ENCODE measurements at places on chromosomes 7 and 10.

GRCh38 chr10:131925011-131925649 lies 24.3 kb downstream of the PPP2R2D start:
- H3K27me3 ChIP-seq = no peaks in the 10 kb centered on the region
- DNase-seq = no peak
- H3K36me3 ChIP-seq = no peaks in the 10 kb centered on the region
- H3K4me3 ChIP-seq = no peak overlapping the region
- H3K27ac ChIP-seq = no peak overlapping the region

- no peaks in the 10 kb centered on the region for H3K36me3 ChIP-seq
- DNase-seq = no peak
- H3K27me3 ChIP-seq = no peaks in the 10 kb centered on the region
- no peaks in the 10 kb centered on the region for H3K4me1 ChIP-seq
Measured at GRCh38 chr7:46939558-46939957, 642.4 kb downstream of the TNS3 start.

- no peak overlapping the region for H3K27ac ChIP-seq
- DNase-seq = no peak
- no peaks in the 10 kb centered on the region for H3K4me1 ChIP-seq
- H3K27me3 ChIP-seq = no peaks in the 10 kb centered on the region
- H3K36me3 ChIP-seq = no peaks in the 10 kb centered on the region
- H3K4me3 ChIP-seq = no peak overlapping the region
Measured at GRCh38 chr7:24054236-24054635, 229.8 kb upstream of the NPY start.

DNA sequence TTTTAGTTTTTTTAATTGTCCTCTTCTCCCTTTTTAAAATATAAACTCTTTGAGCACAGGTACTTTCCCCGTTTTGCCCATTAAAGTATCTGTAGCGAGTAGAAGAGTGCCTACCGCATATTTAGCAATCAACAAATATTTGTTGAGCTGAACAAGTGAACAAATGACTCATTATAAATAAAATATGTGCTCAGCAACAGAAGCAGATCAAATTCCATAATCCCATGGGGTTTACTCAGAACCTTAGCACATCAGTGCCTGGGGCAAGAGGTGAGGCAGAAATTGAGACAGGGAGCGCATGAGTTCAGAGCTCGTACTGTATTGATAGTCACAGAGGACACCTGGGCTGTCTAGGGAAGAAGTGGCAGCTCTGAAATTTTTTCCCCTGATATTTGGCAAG lies 161.0 kb downstream of the SEM1 start:
- H3K36me3 ChIP-seq = no peaks in the 10 kb centered on the region
- no peak overlapping the region for H3K4me3 ChIP-seq
- H3K27me3 ChIP-seq = no peaks in the 10 kb centered on the region
- H3K27ac ChIP-seq = no peak overlapping the region
- H3K4me1 ChIP-seq = no peaks in the 10 kb centered on the region

All from adrenal gland (tissue), 19 donors.